CD4-positive, alpha-beta memory T cell (primary cell): ENCODE measurements at places on chromosomes 7 and 10. TPM values are rescaled to one million over a fixed set of nuclear protein-coding genes. Genes with fewer than 3 reads are reported as not detected.

TMEM176B gene
- 1.6 TPM for total RNA-seq

CYP17A1 gene
- not detected for total RNA-seq

DNA sequence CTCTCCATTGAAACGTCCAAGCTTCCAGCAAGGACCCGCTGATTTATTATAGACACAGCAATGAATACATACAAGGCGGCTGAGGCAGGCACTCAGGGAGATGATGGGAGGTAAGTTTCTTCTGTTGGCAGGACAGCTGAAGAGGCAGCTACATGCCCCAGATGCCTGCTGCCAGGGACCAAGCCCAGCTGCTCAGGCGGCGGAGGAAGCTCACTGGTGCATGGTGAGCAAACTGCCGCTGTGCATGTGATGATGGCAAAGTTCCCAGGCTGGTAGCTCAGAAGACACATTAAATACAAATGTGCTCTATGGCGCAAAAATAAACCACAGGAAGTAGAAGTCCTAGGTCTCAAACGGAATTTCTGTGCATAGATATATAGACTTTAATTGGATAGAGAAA is 2.3 kb downstream of the DNTT start:
- H3K36me3 ChIP-seq: no peaks in the 10 kb centered on the region
- no peaks in the 10 kb centered on the region for H3K27me3 ChIP-seq
- no peak overlapping the region for H3K4me3 ChIP-seq
- H3K4me1 ChIP-seq: no peaks in the 10 kb centered on the region

DLX6 gene
- total RNA-seq: not detected

DNA sequence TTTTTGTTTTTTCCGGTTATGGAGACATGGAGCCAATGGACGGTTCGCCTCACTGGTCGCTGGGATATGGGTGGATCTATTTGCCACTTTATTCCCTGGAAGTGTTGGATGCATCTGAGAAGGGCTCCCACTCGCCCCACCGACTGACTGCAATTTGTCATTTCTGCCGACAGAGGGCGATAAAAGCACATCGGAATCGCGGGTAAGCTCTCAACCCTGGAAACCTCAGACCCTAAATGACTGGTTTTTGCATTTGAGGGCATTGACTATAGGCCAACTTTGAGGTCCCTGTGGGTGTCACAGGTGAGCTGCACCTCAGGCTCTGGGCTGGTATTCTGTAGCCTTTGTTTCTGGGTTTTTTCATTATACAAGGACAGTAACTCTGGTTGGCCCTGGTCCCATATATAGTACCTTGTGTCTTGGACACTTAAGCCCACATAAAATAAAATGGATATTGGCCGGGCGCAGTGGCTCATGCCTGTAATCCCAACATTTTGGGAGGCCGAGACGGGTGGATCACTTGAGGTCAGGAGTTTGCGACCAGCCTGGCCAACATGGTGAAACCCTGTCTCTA is 11.9 kb upstream of the OPALIN start:
- H3K4me1 ChIP-seq: peaks cover 11% of the 10 kb centered on the region
- H3K27me3 ChIP-seq: no peaks in the 10 kb centered on the region
- H3K27ac ChIP-seq: no peak overlapping the region
- H3K4me3 ChIP-seq: no peak overlapping the region

GRM3 gene
- total RNA-seq: not detected

GRCh38 chr7:131839967-131840690 is 283.7 kb upstream of the PODXL start:
- no peaks in the 10 kb centered on the region for H3K27me3 ChIP-seq
- H3K4me1 ChIP-seq: no peaks in the 10 kb centered on the region
- H3K4me3 ChIP-seq: no peak overlapping the region
- DNase-seq: no peak

DNA sequence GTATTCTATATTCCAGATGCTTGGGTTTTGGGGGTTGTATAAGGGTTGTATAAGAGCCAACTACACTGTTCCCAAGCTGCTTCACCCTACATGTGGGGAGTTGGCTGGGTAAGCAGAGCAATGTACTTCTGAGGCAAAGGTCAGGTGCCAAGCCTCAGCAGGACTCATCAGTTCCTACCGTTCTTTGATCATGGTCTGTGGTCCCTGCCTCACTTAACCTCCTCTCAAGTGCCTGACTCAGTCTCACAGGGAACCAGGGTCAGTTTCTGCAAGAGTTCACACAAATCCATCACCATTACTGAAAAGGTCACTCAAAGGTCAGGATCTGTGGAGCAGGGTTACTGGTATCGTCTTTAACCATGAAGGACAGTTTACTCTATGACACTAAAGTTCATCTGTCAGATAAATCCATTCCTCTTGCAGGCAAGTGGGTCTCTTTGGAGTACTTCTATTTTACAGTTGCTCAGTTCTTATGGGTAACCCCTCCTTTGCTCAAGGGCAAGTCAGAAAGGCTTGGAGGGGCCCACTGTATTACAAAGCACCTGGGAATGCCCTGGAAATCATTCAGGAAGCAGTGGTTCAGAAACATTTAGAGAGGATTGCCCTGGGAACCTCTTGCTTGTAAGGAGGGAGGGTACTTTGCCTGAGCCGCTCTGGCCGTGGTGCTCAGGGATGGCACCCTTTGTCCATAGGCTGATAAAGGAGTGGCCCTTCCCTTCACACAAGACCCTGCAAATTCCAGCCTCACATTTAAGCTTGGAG is 184.3 kb upstream of the CDCA7L start:
- no peaks in the 10 kb centered on the region for H3K36me3 ChIP-seq
- DNase-seq: no peak
- no peaks in the 10 kb centered on the region for H3K27me3 ChIP-seq
- no peaks in the 10 kb centered on the region for H3K4me1 ChIP-seq
- H3K27ac ChIP-seq: no peak overlapping the region
- H3K4me3 ChIP-seq: no peak overlapping the region

NEUROG3 gene
- not detected for total RNA-seq

- H3K4me1 ChIP-seq: no peaks in the 10 kb centered on the region
- no peak for DNase-seq
- H3K27me3 ChIP-seq: no peaks in the 10 kb centered on the region
- H3K27ac ChIP-seq: no peak overlapping the region
- no peak overlapping the region for H3K4me3 ChIP-seq
Measured at GRCh38 chr7:36854652-36855051, 130.4 kb upstream of the AOAH start.

- H3K4me3 ChIP-seq: no peak overlapping the region
- no peak overlapping the region for H3K27ac ChIP-seq
- DNase-seq: no peak
- H3K36me3 ChIP-seq: no peaks in the 10 kb centered on the region
Measured at GRCh38 chr7:70568674-70569334, 563.1 kb upstream of the GALNT17 start.

STAMBPL1 gene
- total RNA-seq: 43.2 TPM

PTPN20 gene
- total RNA-seq: 1.0 TPM

- no peak overlapping the region for H3K4me3 ChIP-seq
- no peaks in the 10 kb centered on the region for H3K36me3 ChIP-seq
- no peak overlapping the region for H3K27ac ChIP-seq
- peaks cover 9% of the 10 kb centered on the region for H3K4me1 ChIP-seq
- peak; percentile 24 for DNase-seq
Measured at GRCh38 chr7:8436965-8437364, 3.6 kb downstream of the NXPH1 start.

GCK gene
- not detected for total RNA-seq

GRCh38 chr10:102675011-102675665 is 30.9 kb downstream of the TRIM8 start:
- H3K27me3 ChIP-seq: no peaks in the 10 kb centered on the region
- peaks cover 48% of the 10 kb centered on the region for H3K4me1 ChIP-seq
- H3K36me3 ChIP-seq: no peaks in the 10 kb centered on the region
- DNase-seq: no peak

DNA sequence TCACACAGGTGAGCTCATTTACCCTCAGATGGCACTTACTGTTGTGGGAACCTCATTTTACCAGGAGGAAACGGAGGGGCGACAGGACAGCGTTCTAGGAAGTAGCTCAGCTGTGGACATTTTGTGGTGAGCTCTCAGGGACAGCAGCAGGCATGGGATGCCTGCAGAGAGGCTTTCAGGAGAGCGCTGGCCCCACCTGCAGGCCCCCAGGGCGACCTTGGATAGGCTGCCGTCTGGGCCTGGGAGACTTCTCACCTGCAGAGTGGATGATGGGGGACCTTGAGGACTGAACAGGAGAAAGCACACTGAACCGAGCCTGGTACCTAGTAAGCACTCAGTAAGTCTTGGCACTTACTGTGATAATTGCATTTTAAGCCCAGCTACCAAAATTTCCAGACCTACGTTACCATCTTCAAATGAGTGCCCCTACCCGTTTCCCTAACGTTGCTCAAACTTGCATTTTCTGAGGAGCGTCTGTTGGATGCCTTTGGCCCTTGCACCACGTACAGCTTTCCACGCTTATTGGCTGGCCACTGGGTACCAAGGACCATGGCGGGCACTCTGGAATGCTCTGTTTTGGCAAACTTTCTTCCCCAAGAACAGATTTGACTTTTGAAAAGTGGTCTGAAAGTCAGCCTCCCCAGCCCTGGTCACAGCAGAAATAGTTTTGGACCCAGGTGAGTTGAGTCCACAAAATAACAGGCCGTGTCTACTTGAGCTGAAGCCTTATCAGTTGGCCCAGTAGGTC is 223.4 kb downstream of the EBF3 start:
- no peaks in the 10 kb centered on the region for H3K4me1 ChIP-seq
- H3K4me3 ChIP-seq: no peak overlapping the region
- H3K27me3 ChIP-seq: no peaks in the 10 kb centered on the region
- no peak overlapping the region for H3K27ac ChIP-seq

GRCh38 chr7:22542254-22542653 is 42.3 kb upstream of the STEAP1B start:
- H3K4me3 ChIP-seq: no peak overlapping the region
- no peak overlapping the region for H3K27ac ChIP-seq
- no peaks in the 10 kb centered on the region for H3K4me1 ChIP-seq
- no peak for DNase-seq
- no peaks in the 10 kb centered on the region for H3K36me3 ChIP-seq
- peaks cover 4% of the 10 kb centered on the region for H3K27me3 ChIP-seq

GRCh38 chr10:55305285-55305684 is 504.3 kb upstream of the PCDH15 start:
- H3K36me3 ChIP-seq: no peaks in the 10 kb centered on the region
- DNase-seq: no peak
- no peak overlapping the region for H3K27ac ChIP-seq
- no peaks in the 10 kb centered on the region for H3K27me3 ChIP-seq

SH2B2 gene
- 0.79 TPM for total RNA-seq

IKZF1 gene
- 479 TPM for total RNA-seq

GRCh38 chr7:98372993-98373392 is 27.9 kb downstream of the BAIAP2L1 start:
- no peaks in the 10 kb centered on the region for H3K36me3 ChIP-seq
- H3K27ac ChIP-seq: no peak overlapping the region
- no peaks in the 10 kb centered on the region for H3K27me3 ChIP-seq
